Mammary epithelial cell (primary cell): ENCODE measurements at places on chromosomes 5 and 9.
A peak's percentile ranks its signal among the peaks of the same experiment; 100 is the strongest.

DNA sequence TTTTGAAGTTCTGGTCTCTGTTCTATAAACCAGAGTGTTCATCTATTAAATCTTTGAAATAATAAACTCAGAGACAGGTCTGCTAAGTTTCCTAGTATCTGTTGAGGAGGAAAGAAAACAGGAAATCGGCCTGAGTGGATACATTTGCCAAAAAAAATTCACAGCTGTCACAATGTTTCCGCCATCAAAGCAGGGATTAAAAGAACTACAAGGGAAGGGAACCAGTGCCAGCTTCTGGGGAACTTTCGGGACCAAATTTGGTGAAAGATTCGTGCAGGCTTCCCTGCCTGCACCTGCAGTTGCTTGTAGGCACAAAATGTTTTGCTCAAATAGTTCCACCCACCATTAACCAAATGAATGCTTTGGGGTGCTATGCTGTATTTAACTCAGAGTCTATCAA is 267.5 kb downstream of the MSX2 start:
- DNase-seq: no peak

- peak; percentile 51 for DNase-seq
Measured at GRCh38 chr5:138641547-138642298, 66.5 kb upstream of the HSPA9 start.

GRCh38 chr5:14187660-14188059 is 44.5 kb downstream of the TRIO start:
- no peak for DNase-seq

- DNase-seq: peak; percentile 94
Measured at GRCh38 chr9:133127340-133127981, 6.4 kb upstream of the RALGDS start.

GRCh38 chr9:100150214-100150613 is 51.2 kb downstream of the INVS start:
- no peak for DNase-seq

DNA sequence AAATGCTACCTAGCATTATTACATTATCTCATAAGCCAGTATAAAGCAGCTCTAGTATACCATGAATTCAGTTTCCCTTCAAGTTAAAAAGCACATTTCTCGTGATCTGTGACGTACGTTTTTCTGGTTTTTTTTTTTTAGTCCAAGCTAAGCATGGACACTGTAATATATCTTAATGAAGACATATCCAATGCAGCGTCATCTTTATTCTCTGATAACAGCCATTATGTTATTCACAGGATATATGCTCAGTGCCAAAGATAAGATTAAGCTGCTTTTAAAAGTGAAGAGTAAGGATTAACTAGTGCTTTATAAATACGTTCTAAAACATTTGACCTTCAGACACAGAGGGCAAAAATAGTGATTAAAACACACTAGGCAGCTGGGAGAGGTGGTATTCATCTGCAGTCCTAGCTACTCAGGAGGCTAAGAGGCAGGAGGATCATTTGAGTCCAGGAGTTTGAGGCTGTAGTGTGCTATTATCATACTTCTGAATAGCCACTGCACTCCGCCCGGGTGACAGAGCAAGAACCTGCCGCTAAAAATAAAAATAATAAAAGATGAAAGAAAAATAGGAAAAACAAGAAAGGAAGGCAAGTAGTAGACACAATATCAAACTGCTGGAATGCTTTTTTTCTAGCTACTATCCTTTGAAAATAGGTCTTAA is 7.7 kb downstream of the CSNK1A1 start:
- no peak for DNase-seq

DNA sequence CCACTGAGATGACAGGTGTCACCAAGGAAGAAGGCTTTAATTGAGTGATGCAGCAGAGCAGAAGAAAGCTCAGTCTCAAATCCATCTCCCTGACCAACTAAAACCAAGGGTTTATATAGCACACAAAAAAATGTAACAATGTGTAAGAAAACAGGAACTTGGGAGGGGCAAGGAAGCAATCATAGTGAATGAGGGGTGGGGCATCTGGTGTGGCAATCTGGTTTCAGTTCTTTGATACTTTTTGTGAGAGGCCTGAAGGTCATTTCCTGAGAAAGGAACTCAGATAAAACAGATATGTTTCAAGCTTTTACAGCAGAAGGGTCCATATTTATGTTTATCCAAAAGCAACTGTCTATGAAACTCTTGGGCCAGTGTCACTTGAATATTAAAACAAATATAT is 19.7 kb downstream of the CD180 start:
- no peak for DNase-seq

GRCh38 chr5:17907094-17907493 is 272.8 kb downstream of the TAF11L14 start:
- no peak for DNase-seq

- peak; percentile 49 for DNase-seq
Measured at GRCh38 chr9:92292338-92293074, 991 bp downstream of the IARS1 start.

DNA sequence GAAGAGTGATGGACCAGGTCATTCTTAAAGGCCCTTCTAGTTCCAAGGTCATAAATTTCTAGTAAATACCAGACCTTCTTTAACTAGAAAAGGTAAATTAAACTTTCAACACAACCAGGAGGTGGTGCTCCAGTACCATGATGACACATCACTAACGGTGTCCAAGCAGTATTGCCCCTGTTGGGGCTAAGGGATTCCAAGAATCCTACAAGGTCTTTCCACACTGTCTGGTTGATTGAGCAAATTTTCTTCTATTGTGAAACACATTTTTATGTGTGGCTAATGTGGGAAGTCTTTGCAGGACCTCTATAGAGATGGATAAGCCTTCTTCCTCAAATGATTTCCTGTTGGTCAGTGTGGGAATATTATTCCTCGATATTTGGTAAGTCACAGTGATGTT is 459.6 kb upstream of the PAPPA start:
- DNase-seq: peak; percentile 65

- no peak for DNase-seq
Measured at GRCh38 chr5:111422747-111423720, 89.3 kb downstream of the STARD4 start.

GRCh38 chr9:88772575-88772974 is 218.7 kb upstream of the S1PR3 start:
- peak; percentile 45 for DNase-seq

- DNase-seq: peak; percentile 49
Measured at GRCh38 chr5:90994796-90995195, 388.3 kb downstream of the ARRDC3 start.

DNA sequence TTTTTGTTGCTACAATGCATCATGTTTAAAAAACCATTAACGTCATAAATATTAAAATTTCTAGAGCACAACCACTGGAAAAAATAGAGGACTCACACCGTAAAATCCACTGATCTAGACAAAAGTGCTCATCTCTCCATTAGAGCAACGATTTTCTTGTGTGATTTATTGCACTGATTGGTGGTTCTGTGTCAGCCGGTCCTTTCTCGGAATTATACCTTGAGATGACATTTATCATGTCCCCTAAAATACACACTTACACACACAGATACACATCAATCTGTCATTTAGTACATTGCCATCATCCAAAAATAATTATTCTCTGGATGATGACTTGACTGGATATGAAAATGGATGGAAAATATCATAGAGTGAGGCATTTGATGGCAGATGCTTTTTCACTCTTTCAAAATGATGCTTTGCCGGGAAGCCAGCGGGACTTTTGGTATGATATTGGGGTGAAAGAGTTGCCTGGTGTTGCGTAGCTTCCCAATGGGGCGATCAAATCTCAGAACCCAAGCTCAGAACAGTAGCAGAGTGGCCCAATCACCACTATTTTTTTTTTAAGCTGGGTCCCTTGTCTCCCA is 226.6 kb downstream of the GAS1 start:
- DNase-seq: no peak

DNA sequence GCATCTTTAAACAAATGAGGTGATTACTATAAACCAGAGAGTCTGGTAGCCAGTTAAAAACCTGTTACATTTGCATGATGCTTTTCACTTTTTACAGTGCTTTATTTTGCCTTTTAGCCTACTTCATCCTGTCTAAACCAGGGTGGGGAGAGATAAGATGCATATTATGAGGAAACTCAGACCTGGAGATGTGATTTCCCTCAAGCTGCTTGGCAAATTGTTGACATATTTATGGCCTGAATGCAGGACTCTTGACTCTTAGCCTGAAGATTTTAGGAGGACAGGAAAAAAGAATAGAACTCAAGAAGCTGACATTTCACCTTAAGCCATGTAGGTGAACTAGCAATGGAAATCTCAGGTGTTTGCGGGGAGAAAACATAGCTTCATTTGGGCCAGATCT is 202.8 kb downstream of the NMUR2 start:
- DNase-seq: no peak

GRCh38 chr5:86546582-86546981 is 71.2 kb upstream of the COX7C start:
- no peak for DNase-seq

GRCh38 chr5:105968981-105969380 is 1701.8 kb downstream of the EFNA5 start:
- DNase-seq: no peak

DNA sequence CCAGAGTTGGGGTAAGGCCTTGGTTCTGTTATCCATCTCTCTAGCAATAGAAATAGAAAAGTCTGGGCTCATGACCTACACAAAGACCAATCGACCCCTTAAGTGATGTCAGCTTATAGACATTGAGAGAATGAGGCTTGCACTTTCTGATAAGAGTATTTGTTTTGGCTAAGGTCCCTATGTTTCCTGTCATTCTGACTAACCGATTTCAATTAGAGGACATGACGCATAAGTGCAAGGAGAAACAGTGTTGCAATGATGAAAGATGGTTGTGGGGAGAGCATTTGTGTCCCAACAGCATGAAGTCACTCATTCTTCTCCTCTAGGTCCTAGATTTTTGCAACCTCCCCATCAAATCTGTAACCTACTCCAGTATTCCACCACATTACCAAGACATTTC is 255.1 kb downstream of the MAT2B start:
- peak; percentile 48 for DNase-seq

DNA sequence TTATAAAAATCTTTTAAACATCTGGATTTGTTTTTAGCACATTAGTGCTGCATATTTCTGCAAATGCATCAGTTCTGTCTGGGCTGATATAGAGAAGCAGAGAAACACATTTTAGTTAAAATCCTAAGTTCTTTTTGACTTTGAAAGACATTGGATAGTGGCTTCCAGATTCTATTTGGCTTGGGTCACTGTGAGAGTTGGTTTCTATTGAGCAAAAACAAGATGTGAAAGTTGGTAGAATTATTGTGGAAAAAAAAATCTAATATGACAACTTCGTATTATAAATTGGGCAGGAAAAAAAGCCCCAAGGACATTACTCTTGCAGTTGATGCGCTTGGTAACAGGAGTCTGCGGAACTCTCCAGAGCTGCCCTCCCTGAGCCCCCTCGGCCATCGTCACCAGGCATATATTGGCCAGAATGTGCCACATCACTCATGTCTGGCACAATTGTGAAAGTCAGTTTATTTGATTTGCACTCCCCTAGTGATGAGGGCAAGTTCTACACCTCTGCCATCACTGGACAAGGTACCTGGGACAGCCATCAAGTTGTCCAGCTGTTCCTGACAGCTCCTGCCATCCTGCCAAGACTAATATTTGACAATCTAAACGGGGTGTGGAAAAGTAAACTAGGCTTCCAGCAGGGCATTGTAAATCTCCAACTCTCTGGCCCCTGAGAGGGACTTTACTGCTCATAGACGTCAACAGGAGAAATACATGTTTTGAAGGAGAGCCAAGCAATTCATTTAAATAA is 334.5 kb downstream of the TENT4A start:
- no peak for DNase-seq

DNA sequence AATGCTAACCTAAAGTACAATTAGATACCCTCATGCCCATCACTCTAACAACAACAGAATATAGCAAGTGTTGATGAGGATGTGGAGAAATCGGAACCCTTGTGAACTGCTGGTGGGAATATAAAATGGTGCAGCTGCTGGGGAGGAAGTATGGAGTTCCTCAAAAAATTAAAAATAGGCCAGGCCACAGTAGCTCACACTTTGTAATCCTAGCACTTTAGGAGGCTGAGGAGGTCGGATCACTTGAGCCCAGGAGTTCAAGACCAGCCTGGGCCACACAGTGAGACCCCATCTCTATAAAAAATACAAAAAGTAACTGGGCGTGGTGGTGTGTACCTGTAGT is 18.0 kb upstream of the MRNIP start:
- no peak for DNase-seq

DNA sequence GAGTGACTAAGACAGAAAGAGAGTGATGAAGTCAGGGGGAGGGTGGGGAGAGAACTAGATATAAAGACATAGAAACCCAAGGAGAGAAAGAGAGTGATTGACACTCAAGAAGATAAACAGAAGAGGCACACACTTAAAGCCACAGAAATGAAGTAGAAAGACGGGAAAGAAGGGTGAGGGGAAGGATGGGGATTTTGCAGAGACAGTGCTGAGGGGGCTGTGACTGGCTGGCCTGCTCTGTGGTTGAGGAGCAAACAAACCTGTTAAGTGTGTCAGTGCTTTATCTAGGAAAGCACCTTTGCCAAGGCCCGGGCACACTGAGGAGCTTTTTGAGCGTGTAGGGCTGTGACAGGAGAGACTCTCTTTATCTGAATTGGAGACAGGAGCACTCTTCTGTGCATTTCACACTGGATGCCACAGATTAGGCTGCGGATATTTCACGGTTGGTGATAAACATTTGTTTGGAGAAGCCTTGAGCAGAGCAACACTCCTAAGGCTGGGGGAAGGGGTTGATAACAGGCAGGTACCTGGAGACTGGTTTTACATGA is 109.1 kb downstream of the DOCK2 start:
- no peak for DNase-seq

GRCh38 chr9:38278457-38278856 is 114.0 kb upstream of the ALDH1B1 start:
- no peak for DNase-seq

DNA sequence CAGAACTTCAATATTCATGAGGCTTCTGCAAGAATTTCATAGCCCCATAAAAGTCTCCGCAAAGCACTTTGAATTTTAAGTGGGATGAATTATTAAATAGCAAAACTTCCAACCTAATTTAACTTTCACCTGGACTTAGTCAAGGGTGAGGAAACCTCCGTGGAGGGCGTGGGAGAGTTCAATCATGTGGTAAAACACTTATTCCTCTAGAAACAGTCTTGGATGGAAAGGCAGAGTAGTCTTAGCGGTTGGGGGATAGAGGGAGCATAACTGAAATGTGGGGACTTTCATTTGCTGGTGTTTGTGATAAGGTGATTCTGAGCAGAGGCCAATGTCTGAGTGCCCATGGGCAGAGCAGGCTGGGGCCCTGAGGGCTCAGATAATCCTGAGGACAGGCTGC is 241.9 kb downstream of the IRX1 start:
- DNase-seq: no peak

GRCh38 chr5:163567811-163568210 is 62.4 kb downstream of the MAT2B start:
- DNase-seq: no peak

DNA sequence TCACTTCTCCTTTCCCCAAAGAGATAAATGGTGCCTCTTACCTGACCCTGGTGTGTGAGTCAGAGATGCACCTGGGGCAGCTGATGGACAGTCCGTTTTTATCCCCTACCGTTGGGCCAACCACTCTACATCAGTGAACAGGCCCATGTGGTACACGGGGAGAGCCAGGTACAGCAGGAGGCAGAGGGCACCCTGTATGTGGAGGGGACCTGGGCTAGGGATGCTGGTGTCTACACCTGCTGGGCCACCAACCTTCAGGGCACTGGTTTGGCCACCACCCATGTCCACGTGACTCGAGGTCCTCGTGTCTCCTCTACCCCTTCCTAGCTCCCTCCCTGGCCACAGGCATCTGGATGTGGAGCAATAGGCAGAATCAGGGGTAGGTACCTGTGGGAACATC is 22.7 kb upstream of the ANXA6 start:
- DNase-seq: no peak

GRCh38 chr5:104347119-104347708 is 784.6 kb upstream of the NUDT12 start:
- DNase-seq: no peak

- no peak for DNase-seq
Measured at GRCh38 chr9:16001856-16002255, 449.0 kb downstream of the CCDC171 start.
